Hindlimb muscle (tissue), 1 donor: ENCODE measurements at places on chromosomes 12 and 14.

GRCh38 chr12:50928392-50928791 lies 24.0 kb upstream of the HIGD1C start:
- no peak for DNase-seq

DNA sequence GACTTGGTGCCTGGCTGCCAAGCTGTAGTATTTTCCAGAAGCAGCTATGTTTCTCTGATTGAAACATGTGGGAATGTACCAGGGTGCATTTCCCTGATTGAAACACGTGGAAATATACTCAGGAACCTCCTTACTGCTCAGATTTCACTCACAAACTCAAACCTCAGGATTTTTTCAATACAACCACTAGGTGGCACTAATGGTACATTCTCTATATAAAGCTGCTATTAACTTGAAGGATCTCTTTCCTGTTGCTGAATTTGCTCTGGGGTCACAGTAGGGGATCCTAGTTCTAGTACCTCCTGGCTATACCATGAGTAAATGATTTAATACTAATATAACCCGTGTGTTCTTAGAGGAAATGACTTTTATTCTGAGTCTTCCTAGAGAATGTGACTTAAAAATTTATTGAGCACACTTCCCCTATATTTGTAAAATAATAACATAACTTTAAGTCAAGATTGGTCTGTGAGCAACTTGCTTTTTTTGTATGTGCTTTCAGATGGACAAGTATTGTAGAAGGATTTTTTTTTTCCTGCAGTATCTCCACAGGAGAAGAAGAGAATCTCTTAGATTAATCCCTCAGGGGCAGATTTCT lies 173.8 kb upstream of the MIS18BP1 start:
- DNase-seq: peak; percentile 4

- no peak for DNase-seq
These were observed 5.8 kb upstream of the PUS1 start for GRCh38 chr12:131923260-131923659.

DNA sequence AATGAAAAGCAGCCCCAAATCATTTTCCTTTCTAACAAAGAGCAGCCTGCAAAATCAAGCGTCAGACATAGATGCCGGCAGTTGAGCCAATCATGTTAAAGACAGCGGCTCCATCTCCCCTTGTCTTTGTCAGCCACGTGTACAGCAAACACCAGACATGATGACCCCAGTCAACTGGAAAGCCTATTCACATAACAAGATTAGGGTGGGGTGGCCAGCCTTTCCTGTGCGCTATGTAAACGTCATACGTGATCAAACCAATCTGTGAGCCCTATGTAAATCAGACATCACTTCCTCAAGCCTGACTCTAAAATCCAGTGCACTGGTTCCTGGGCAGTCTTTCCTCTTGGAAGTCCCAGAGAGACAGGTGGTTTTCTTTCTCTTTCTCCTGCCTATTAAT lies 9.9 kb upstream of the FICD start:
- no peak for DNase-seq

DNA sequence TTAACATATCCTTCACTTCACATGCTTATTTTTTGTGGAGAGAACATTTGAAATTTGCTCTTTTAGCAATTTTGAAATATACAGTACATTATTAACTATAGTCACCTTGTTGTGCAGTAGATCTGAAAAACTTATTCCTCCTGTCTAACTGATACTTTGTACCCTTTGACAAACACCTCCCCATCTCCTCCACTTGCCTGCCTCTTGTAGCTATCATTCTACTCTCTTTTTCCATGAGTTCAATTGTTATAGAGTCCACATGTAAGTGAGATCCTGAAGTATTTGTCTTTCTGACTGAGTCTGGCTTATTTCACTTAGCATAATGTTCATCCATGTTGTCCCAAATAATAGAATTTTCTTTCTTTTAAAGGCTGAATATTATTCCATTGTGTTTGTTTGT lies 9.5 kb upstream of the SERPINA6 start:
- DNase-seq: no peak

DNA sequence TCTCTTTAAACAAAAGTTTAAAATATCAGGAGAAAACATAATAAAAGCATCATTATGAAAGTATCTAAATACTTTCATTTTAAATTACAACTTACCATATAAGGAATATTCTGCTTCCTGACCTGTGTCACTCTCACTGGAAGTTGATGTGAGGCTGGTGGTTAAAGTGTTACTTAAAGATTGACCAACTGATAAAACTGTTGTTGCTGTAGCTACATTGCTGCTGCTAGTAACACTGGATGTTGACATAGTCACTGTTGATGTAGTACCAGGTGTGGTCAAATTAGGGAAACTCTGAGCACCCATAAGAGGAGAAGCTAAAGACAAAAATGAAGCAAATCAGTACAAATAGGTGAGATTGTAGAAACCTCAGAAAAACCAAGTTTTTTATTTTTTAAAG lies 79.9 kb downstream of the HECTD1 start:
- no peak for DNase-seq

- DNase-seq: peak; percentile 14
These were observed 887.0 kb downstream of the TMTC2 start for GRCh38 chr12:83573671-83574070.

GRCh38 chr14:21041676-21042433 lies at the start of gene RNASE7:
RNASE7 (plus strand) TSS chr14:21042362; CDS start chr14:21042993, 631 bp downstream.
- no peak for DNase-seq

DNA sequence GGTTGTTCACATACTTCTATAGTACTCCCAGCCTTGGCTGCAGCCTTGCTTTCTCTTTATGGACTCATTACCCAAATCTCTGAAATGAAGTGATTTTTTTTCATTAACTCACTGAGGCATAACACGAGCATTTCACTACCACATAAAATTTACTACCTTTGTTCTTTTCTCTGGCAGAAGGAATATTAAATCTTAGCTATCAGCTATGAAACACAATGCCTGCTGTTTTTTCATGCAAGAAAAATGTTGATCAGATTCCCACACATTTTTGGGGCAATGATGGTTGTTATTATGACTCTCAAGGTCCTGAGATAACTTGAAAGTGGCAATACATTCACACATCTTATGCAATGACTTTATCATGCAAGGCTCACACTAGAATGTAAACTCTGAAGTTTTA lies 225.3 kb upstream of the ATP2B1 start:
- no peak for DNase-seq
